ENCODE measurements at places on chromosomes 12 and 14. TPM values are rescaled to one million over a fixed set of nuclear protein-coding genes. Genes with fewer than 3 reads are reported as not detected.

- no peak for DNase-seq
These were observed 4.1 kb upstream of the KIF26A start for GRCh38 chr14:104134061-104134965.

DNA sequence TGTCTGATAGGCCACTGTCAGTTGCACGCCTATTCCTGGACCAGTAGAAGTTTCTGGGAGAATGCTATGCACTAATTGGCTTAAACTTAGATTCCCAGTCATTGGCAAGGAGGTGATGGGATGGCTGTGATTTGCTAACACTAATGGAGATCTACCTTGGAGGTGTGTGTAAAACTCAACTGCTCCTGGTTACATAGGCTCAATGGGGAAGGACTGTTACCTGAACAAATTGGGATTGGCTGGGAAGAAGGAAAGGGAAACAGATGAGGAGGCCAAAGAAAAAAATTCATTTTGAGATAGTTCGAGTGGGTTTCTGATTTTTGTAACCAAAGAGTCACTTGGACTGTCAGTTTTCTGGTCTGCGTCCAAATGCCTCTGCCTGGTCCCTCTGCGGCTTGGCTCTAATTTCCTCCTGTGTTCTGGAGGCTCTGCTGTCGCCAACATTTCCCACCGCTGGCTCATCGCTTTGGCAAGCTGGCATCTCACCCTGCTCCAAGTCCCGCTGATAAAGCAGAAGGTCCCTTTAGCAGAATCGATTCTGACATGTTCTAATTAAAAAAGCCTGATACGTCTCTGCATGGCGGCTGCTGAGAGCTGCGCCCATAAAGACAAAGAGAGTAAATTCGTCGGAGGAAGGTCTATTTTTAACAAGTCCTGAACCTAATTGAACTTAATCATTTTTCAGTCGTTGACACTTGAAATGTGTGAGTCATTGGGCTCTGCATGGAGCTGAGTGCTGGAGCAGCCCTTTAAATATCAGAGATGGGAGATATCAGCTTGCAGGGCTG, 2.0 kb upstream of the CCDC63 start:
- DNase-seq = peak; percentile 78

DNA sequence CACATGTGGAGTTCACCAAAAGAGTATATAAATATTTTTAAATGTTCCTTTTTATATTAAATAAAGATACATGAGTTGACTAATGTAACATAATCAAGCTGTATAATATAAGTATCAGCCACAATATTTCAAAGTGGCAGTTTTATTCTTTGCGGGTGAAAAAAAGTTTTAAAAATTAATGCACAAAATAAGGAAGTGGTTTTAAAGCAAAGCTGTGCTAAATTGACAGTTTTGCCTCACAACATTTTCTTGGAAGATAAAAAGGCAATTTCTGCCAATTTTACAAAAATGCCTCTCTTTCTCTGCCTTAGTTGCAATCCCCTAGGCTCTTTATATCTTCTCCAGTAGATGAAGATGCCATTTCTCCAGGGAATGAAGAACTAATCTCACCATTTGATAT, 719.1 kb downstream of the C12orf50 start:
- no peak for DNase-seq

The KIF26A gene
- total RNA-seq = not detected

The TTC6 gene
- total RNA-seq = not detected

The EIF2S3B gene
- 0.29 TPM for total RNA-seq

The PLEK2 gene
- 13.7 TPM for total RNA-seq

The CLECL1 gene
- total RNA-seq = not detected
